ENCODE measurements at places on chromosomes 5 and 9.
A peak's percentile ranks its signal among the peaks of the same experiment; 100 is the strongest.

DNA sequence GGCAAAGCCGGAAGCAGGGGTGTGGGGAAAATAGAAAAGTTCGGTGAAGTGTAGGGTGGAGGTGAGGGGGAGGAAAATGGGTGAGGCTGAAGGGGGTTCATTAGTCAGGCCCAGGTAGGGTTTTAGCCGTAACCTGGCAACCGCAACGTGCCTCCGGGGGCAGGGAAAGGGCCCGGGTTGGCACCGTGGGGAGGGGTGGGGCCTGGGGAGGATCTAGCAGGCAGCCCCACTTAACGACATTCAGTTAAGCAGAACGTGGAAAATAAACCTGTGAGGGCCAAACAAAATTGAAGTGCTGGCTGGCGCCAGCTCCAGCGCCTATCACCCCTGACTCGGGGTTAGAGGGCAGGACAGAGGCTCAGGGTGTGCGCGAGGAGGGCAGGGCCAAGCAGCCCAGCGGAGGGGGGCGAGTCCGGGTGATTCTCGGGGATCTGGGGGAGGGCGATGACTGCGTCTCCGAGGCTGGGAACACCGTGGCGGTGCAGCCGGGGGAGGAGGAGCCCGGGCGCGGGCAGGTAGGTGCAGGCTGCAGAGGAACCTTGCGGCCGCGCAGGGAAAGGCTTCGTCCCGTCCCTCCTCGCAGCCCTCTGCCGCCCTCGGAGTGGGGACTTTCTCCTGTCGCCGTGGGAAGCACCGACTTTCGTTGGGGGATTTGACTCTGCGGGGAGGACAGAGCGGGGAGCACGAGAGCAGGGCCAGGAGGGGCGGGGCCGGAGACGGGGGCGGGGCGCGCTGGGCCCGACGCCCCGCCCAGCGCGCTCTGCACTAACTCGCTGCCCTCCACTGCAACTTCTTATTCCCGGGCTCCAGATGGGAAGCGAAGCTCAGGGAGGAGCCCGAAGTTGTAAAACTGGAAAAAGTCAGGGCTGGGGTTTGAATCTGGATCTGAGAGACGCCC, 5.1 kb downstream of the RGS14 start:
- DNase-seq: peak; percentile 87

DNA sequence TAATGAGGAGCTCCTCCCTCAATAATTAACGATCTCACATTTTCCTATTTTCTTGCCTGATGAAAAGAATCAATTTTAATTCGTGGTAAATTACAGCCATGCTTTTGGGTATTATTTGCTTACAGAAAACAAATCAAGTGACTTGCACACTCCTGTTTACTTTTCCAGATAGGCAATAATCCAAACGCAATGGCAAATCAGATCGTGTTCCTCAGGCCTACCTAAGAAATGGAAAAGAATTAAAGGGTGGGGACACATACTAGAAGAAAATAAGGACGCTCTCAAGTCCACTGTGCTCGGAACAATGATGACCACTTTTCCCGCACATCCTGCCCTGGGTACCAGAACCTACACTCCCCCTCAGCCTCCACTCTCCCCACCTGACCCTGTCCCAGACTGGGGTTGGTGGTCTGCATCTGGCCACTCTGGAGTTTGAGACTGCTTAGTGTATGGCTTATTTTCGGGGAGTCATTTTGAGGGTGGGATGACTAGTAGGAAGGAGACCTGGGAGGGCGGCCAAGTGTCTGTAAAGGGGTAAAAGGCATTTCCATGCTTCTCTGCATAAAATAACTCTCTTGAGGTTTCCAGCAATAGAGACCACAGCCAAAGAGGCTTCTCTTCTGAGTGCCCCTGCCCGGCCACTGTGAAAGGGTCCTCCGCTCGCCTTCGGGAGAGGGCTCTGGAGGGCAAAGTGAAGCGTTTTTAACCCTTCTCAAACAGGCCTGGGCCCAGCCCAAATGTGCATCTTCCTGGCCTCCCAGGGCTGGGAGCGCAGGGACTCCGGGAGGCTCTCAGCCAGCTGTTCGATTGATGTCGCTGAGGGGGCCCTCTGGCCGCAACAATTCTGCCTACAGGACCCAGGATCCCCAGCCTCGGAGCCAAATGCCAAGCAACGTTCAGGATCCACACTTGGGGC, 4.5 kb upstream of the OTP start:
- no peak for DNase-seq

- no peak for DNase-seq
These were observed 40.2 kb downstream of the YIPF5 start for GRCh38 chr5:144130306-144130705.

- DNase-seq: no peak
These were observed 105.0 kb upstream of the ALDH1B1 start for GRCh38 chr9:38287420-38287985.

DNA sequence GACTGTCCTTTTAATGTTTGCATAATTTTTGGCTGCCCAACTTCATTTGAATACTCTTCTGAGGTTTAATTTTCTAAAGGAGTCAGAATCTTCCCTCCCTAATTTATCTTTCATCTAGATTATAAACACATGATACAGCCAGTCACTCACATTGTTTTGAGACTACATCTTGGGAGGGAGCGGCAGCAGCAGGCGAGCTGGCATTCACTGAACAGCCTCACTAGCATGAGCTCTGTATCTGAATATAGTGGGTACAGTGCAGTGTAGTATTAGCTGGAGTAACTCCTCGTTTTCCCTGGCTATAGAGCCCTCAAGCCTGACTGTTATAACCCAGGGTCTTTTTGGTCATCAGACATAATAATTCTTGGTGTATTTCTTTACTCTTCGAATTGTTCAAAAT, 969.2 kb upstream of the COX7C start:
- DNase-seq: no peak

- DNase-seq: no peak
These were observed 300.7 kb downstream of the MLLT3 start for GRCh38 chr9:20321423-20322082.

GRCh38 chr5:10461904-10462555, 20.4 kb downstream of the ROPN1L start:
- DNase-seq: no peak

- no peak for DNase-seq
These were observed 52.4 kb upstream of the PHYKPL start for GRCh38 chr5:178284996-178285395.

DNA sequence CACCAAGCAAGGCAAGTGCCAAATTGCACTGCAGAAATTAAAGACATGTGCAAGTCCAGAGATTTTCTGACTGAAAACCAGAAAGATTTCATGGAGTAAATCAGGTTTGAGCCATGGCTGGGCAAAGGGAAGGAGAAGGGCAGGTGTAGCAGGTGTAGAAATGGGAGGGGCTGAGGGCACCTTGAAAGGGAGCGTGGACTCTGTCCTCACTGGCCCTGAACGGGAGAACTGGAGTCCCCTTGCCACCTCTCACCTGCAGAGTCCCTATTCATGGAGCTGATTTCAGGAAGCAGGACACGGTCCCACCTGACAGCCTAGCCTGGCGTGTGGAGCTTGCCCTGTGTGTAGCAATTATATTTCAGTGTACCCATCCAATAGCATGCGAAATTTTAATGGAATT, 46.3 kb downstream of the UBE2QL1 start:
- no peak for DNase-seq

DNA sequence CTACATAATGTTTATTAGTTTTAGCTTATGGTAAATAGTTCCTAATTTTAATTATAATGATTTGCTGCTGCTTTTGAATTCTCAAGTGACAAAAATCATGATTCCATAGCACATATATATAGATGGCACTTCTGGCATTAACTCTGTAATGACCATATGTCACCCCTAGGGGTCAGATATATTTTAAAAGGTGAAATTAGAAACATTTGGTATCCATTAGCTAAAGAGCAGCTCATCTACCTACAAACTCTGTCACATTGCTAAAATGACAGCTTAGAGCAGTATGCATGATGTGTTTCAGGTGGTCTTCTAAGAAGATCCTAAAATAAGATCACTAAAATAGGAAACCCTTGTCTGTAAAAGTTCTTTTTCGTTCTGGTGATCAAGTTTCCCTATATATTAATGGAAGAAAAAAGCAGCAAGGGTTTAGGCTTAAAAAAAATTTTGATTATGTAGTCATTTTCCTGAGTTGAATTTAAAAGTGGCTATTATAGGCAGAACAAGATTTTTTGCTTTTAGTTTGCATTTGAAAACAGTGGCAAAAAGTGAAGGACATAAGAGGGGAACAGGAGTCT, 157.7 kb upstream of the POU5F2 start:
- no peak for DNase-seq

DNA sequence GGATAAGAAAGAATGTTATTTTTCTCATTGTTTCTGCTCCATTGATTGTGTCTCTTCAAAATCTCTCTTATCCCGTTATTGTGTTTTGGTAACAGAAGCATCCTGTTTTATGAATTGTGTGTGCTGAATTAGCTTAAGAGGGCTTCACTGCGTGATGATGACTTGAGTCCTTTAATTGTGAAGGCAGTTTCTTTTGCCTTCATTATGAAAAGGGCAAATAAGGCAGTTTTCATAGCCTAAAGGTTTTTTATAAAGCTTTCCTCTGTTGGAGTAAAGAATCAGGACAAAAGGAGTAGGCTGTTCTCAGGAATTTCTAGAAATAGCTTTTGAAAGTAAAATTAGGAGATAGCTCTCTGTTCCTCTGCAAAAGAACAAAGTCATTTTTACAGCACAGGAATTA, 169.8 kb downstream of the FOCAD start:
- DNase-seq: no peak

DNA sequence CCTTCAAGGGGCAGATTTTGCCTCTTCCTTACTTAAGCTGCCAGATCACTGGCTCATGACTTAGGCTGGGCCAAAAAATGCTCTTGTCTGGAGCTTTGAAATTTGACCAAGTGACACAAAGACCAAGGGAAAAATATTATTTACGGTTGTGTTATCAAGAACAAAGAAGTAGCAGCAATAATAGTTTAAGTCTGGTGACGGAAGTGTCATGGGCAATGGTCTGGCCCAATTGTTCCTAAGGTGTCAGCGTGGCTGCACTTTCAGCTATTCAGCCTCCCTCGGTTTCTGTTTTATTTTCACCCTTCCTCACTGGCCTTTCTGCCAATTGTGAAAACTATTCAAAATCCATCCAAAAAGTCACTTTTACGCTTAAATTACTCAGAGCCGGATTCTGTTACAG, 185.3 kb downstream of the CDH18 start:
- no peak for DNase-seq

- DNase-seq: no peak
These were observed 3.3 kb upstream of the MEF2C start for GRCh38 chr5:88886252-88886651.

- peak; percentile 81 for DNase-seq
These were observed 122.5 kb upstream of the RUSC2 start for GRCh38 chr9:35367451-35367850.

DNA sequence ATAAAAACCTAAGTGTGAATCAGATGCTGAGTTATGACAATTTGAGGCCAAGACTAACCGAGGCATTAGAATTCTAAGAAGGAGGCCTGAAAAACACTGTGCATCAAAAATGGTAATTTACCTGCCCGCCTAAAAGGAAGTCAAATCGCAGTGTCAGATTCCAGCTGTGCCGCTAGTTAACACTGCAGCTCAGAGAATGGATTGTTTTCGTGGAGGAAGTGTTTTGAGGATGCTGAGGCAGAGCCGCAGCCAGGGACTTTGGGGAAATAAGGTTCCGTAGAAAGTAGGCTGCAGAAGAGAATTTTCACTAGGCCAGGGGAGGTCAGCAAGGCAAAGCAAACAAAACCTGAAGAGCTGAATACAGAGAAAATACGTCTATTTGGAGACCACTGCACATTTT, 226.4 kb upstream of the ISL1 start:
- DNase-seq: no peak

DNA sequence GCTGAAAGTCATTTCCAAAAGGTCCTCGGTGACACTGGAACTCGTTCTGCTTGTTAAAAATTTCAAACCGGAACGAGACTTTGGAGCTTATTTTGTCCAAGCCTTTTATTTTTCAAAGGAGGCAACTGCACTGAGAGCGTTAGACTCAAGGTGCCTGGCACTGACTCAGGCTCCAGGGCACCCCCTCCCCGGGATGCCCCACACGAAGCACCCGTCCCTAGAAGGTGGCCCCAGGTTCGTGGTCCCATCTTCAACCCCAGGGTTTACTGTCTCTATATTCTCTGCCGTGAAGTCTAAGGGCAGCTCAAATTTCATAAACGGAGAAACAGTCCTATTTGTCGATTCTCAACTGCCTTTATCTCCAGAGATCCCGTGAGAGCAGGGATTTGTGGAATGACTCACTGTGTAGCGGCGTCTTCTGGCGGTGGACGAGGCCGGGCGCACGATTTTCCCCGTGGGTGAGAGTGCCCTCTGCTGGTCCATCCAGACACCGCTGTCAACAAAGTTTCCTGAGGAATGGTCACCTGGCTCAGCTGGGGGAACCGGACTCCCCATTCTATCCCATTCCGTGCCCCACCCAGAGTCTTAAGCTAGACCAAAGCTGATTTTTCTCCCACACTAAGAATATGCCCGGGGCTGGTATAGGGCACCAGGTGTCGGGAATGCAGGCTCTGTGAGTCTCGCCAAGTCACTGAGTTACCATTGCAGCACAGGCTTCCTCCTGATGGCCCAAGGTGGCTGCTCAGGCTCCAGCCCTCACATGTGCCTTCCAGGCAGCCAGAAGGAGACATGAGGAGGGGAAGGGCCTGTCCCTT, 27.1 kb upstream of the SLC6A19 start:
- peak; percentile 81 for DNase-seq

GRCh38 chr5:36150676-36151433, 832 bp downstream of the LMBRD2 start:
- DNase-seq: peak; percentile 53

DNA sequence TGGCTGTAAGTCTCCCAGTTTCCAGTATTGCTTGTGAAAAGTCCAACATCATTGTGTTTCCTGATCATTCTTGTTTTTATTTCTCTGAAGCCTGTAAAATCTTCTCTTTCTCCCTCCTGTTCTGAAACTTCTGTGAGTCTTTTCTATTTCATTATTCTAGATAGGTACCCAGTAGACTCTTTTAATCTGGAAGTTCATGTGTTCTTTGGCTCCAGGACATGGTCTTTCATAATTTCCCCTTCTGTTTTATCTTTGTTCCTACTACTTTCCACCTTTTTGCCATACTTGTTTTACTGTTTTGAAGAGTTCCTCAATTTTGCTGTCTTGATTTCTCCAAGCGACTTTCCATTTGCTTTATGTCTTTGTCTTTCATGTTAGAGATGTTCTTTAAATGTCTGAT, 168.1 kb downstream of the APBA1 start:
- DNase-seq: no peak

GRCh38 chr5:119178435-119178834, 107.5 kb downstream of the DMXL1 start:
- DNase-seq: no peak

DNA sequence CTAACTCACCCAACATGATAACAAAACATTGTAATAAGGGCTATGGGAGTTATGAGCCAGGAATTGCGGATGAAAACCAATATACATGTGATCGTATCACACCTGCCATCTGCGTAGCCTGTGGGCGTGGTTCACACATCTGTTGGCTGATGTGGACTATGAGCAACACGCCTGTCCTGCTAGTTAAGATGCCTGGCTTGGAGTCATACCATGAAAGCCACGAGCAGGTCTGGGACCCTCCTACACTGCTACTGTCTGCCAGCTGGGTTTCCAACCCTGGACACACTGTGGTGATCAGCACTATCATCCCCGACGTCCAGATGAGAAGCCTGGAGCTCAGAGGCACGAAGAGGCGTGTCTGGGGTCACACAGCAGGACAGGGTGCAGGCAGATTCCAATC, 40.2 kb downstream of the STK10 start:
- DNase-seq: no peak
